NCI-H524 treated with DMSO at 0.1 percent for 48 hours (cell line): ENCODE measurements at places on chromosomes 11 and 22.

DNA sequence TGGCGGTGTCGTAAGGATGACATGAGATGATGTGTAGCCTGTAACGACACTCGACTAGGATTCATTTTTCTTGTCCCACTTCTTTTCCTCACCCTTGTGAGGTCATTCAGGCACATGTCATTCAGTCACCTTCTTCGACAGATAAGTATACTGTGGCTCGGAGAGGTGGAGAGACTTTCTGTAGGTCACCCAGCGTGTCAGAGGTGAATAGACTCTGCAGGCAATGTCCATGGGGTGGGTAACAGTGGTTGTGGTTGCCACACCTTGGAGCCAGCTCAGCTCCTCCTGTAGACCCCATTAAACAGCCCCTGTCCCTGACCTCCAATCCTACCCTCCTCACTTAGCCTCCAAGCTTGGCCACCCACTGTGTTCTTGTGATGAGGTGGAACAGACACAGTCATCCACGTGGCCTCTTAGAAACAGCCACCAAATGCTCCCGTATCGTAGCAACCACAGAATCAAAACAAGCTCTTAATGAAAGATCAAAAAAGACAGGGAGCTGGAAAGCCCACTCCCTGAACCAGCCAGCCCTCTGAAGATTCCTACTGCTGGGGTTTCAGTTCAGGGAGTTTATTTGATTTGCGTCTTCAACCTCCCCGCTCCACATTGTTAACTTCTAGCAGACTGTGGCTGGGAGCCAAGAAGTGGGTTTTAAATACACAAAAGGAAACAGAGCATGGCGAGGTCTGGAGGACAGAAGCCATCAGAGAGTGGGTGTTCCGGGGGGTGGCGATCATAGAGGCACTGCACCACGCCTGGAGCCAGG is 89.0 kb upstream of the GRK3 start:
- no peak for DNase-seq

- no peak for DNase-seq
Measured at GRCh38 chr11:35138943-35139721, at the start of gene CD44. TSS of gene CD44 (plus strand) at chr11:35139171. CDS start at chr11:35139304, 133 bp downstream.

- DNase-seq = no peak
Measured at GRCh38 chr11:120318906-120319305, 6.2 kb upstream of the TLCD5 start.

DNA sequence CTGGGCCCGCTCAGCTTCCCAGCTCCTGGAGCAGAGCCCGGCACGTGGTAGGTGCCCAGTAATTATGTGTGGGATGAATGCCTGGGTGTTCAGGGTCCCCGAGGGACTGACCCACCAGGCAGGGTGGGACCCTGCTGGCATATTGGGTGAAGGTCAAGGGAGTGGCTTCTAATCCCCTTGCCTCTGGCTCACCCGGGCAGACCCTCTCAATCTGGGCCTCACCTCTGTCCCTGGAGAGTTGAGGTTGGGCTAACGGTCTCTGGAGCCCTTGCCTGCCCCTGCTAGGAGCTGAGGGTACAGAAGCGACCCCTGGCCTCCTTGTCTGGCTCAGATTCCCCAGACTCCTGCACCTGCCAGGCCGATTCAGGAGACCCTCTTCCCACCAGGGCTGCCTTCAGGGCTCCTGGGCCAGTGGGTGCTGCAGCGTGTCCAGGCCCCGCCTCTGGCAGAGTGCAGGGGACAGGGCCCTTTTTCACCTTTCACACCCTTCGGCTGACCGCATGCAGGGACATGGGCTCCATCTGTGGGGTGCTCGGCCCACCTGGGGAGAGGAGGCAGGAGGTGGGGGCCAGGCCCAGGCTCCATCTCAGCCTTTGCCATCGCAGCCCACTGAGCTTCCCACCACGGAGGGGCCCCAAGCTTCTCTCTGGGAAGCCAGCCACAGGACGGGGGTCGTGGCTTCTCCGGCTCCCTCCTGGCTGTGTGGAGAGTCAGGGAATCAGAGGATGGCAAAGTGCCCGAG is 3.8 kb upstream of the CTSD start:
- DNase-seq = no peak

GRCh38 chr11:123377355-123377754 is 52.7 kb upstream of the GRAMD1B start:
- DNase-seq = no peak

DNA sequence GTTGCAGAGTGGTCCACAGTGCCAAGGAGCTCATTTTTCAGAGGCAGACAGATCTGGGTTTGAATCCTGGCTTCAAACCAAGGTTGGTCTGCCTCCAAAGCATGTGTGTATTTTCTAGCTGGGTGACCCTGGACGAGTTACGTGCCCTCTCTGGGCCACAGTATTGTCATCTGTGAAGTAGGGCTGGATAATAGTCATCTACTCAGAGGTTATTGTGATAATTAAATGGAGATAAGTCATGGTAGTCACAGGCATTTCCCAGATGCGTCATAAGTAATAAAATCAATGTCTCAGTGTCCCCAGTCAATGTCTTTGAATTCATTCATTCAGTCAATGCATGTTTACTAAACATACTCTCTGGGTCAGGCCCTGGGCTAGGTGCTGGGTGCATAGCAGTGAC is 8.6 kb downstream of the OMP start:
- no peak for DNase-seq

DNA sequence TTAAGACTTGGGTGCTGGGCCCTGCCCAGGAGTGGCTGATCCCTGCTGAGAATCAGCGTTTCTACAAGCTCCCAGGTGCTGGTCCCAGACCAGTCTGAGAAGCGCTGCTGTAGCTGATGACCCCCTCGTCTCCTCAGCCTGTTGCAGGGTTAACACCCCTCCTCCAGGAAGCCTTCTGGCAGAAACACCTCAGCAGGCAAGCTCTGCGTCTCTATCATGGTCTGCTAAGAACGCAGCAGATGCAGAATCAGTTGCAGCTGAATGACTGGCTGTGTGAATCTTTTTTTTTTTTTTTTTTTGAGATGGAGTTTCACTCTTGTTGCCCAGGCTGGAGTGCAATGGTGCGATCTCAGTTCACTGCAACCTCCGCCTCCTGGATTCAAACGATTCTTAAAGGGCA is 132.5 kb downstream of the CACNA1I start:
- no peak for DNase-seq

- no peak for DNase-seq
Measured at GRCh38 chr22:39414886-39415285, 15.3 kb downstream of the TAB1 start.

DNA sequence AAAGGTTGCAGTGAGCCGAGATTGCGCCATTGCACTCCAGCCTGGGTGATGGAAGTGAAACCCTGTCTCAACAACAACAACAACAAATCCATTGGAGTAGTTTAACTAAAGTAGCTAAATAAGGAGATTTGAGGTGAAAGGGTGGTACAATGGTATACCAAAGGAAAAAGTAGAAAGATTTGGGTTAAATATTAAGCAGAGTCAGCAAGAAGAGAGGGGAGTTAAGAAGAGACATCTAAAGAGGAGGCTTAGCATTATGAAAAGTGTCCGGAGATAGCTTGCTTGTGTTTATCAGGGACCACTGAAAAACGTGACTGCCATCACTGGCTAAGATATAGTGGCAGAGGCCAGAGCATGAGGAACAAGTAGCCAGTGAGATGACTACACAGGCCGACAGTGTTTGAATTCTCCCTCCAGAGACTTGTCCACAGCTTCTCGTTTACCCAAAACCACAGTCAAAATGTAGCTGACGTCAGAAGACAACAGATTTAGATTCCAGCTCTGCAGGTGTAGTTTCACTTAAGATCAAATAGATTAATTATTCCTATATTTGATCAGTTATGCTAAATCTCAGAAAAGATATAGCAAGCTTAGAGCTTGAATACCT is 32.6 kb upstream of the GRK2 start:
- no peak for DNase-seq

DNA sequence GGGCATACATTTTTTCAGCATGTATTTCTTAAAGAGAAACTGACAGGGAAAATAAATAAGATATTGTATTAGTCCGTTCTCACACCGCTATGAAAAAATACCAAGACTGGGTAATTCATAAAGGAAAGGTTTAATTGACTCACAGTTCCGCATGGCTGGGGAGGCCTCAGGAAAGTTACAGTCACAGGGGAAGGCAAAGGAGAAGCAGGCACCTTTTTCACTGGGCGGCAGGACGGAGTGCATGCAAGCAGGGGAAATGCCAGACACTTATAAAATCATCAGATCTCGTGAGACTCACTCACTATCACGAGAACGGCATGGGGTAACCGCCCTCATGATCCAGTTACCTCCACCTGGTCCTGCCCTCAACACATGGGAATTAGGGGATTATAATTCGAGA is 44.2 kb downstream of the PPFIA1 start:
- DNase-seq = no peak

DNA sequence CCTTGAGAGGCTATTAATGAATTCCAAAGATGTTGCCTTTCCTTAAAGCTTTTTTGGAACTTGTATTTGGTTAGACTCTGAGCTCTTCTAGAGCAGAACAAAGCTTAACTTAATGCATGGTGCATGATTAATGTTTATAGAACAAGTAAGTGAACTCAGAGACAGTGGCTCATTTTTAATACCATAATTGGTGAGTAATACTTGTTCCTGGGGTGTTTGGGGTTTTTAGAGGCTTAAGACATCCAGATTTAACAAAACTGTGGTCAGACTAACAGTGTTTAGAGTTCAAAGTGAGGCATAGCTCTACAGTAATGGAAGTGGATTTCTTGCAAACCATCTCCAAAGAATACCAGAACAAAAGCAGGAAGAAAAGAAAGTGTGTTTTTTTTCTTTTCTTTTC is 73.7 kb upstream of the CTSC start:
- DNase-seq = no peak

- DNase-seq = no peak
Measured at GRCh38 chr22:28581016-28581415, 98.6 kb downstream of the TTC28 start.

GRCh38 chr22:45932071-45932470 is 44.9 kb downstream of the WNT7B start:
- DNase-seq = no peak

- DNase-seq = no peak
Measured at GRCh38 chr22:36334821-36335603, 52.8 kb downstream of the MYH9 start.

DNA sequence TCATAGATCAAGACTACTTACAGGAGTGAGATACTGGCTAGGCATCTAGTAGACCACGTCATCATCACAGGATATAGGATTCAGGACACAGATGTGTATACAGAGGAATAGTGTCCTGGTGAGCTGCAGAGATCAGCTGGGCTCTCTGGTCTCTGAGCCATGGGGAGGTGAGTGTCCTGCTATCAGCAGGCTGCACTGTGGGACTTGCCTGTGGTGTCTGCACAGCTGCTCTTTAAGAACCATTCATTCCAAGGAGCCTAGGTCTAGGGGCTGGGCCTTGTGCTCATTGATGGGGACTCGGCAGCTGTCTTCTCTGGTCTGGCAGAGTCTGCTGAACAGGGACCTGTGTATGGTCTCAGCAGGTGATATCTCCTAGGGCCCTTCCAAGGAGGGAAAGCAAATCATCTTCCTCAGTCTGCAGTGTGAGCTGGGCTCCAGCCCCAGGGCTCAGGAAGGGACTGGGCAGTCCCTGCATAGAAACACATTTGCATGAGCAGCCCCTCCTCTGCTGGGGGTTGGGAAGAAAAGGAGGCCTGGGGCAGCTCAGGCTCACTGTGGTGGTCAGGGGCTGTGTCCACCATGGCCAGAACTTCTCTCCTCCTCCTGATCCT is 66.1 kb upstream of the VPREB1 start:
- DNase-seq = no peak

GRCh38 chr11:110587129-110587528 is 125.1 kb downstream of the ARHGAP20 start:
- DNase-seq = no peak

- no peak for DNase-seq
Measured at GRCh38 chr22:38844315-38845003, 631 bp upstream of the NPTXR start.

- peak; percentile 23 for DNase-seq
Measured at GRCh38 chr11:60924110-60924905, at the start of gene TMEM132A. TSS of gene TMEM132A (plus strand) at chr11:60924460. CDS start at chr11:60924634, 174 bp downstream.

GRCh38 chr11:3955299-3955665 is 99.8 kb downstream of the STIM1 start:
- DNase-seq = no peak

GRCh38 chr11:70445091-70445490 is 46.8 kb downstream of the CTTN start:
- no peak for DNase-seq

DNA sequence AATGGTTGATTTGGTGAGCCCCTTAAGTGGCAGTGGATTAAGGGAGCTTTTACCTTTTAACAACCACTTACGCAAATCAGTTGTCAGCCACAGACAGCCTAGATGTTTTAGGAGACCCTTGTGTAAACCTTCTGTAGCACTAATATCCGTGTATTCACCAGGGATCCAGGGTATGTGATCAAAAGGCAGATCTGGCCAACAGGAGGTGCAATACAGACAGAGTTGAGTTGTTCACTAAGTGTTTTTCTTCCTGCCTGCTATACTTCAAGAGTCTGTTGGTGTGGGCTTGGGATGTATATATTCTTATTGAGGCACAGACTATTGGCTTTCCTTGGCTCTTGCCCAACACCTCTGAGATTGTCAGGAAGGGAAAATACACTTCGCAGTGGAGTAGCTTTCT is 175.1 kb downstream of the FAT3 start:
- peak; percentile 68 for DNase-seq

DNA sequence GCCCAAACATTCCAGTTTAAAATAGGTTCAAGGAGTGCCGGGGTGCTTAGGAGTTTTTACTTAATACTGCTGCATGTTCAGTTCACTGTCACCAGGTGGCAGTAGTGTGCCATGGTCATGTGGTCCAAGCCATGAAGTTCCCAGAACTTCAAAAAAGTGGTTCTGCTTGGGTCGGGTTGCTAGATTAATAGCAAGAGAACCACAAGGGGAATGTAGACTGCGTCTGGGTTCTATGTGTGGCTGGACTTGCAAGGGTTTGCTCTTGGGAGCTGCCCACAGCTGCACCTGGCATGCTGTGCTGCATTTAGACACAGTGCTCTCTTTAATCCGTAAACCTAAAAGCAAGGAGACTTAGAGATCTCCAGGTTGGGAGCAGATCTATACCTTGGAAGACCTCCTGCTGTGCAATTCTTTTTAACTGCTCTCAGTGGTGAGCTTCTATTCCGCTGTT is 6.5 kb upstream of the SPON1 start:
- no peak for DNase-seq

- DNase-seq = peak; percentile 40
Measured at GRCh38 chr11:44507896-44508445, 57.5 kb upstream of the CD82 start.

DNA sequence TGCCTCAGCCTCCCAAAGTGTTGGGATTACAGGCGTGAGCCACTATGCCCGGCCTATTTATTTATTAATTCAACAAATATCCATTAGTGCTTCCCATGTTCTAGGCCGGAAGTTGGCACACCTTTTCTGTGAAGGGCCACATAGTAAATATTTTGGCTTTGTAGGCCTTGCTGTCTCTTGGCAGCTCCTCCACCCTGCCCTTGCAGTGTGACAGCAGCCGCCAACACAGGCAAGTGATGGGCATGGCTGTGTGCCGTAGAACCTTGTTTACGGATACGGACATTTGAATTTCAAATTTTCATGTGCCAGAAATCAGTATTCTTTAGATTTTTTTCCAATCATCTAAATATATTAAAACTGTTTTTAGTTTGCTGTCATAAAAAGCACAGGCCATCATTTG is 139.5 kb downstream of the WNT7B start:
- DNase-seq = no peak
